Activated T-cell treated with anti-CD3 and anti-CD28 coated beads, Interleukin-2, amount 50 U/mL, for 72 hours (primary cell): ENCODE measurements at places on chromosomes 5 and 9.

GRCh38 chr9:129109952-129110739 is 447 bp downstream of the CRAT start:
- H3K27me3 ChIP-seq = no peaks in the 10 kb centered on the region
- DNase-seq = no peak
- peak overlapping the region; percentile 94 for H3K4me3 ChIP-seq
- H3K27ac ChIP-seq = no peak overlapping the region

DNA sequence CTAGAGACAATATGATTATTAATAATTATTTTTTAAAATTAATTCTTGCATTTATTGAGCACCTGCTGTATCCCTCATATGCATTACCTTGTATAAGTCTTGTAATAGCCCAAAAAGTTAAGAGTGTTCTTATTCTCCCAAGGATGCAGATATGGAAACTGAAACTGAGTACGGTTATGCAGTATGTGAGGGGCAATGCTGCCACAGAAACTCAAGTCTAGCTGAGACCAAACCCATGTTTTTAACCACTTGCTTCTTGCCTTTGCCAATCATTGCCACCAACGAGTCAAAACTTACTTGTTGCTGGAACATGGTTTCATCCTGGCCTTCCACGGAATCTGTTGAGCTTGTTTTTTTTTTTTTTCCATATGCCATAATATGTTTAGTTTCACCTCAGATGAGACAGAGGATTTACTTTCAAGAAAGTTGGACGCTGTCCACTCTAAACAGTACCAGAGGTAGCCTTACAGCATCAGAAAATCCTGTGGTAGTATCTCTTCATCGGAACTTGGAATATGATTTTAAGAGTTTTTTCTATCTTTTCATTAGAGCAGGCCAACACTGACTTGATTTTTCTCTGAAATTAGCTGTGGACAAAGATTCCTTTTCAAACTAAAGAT is 27.9 kb downstream of the DOCK8 start:
- H3K4me1 ChIP-seq = peaks cover 18% of the 10 kb centered on the region
- H3K27ac ChIP-seq = peak overlapping the region; percentile 60
- no peak overlapping the region for H3K4me3 ChIP-seq

DNA sequence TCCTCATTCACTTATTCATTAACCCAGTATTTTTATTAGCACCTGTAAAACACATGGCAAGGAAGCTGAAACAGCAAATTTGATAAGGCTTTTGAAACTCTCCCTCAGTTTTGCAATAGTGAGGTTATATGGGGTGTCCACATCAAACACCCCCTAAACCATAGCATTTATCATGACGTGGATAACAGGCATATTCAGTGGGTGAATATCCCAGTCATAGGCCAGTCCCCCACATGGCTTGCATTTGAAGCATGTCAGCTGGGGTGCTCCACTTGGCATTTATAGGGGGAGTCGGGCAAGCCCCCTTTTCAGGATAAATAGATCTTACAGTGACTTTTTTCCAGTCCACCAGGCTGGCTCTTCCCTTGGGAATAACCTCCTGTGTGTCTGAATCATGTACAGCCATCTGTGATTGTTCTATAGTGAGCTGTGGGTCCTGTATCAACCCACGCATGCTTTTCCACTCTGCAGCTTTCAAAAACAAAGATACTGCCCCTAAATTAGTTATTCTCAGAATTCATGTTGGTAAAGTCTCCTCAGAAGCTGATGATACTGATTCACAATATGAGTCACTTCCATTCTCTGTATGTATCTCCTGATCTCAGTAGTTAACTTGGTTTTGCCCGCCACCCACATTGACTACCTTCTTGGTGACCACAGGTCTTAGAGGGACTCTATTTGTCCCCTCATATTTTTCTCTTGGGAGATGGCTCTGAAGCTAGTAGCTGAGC is 84.4 kb upstream of the SPIN1 start:
- peaks cover 50% of the 10 kb centered on the region for H3K27me3 ChIP-seq
- H3K4me1 ChIP-seq = peaks cover 36% of the 10 kb centered on the region
- peak overlapping the region; percentile 17 for H3K4me3 ChIP-seq
- peak overlapping the region; percentile 27 for H3K27ac ChIP-seq
- peak; percentile 83 for DNase-seq

GRCh38 chr5:33824516-33825195 is 67.1 kb downstream of the ADAMTS12 start:
- H3K4me3 ChIP-seq = no peak overlapping the region
- H3K27me3 ChIP-seq = no peaks in the 10 kb centered on the region
- no peak overlapping the region for H3K27ac ChIP-seq
- DNase-seq = no peak
- no peaks in the 10 kb centered on the region for H3K4me1 ChIP-seq

- H3K4me3 ChIP-seq = no peak overlapping the region
- H3K27me3 ChIP-seq = no peaks in the 10 kb centered on the region
- no peaks in the 10 kb centered on the region for H3K4me1 ChIP-seq
- no peaks in the 10 kb centered on the region for H3K36me3 ChIP-seq
- no peak for DNase-seq
Measured at GRCh38 chr5:56527174-56527573, 288.2 kb upstream of the MAP3K1 start.

- no peak overlapping the region for H3K4me3 ChIP-seq
- no peaks in the 10 kb centered on the region for H3K27me3 ChIP-seq
- no peak overlapping the region for H3K27ac ChIP-seq
- H3K4me1 ChIP-seq = no peaks in the 10 kb centered on the region
Measured at GRCh38 chr5:161778796-161779195, 69.1 kb upstream of the GABRA1 start.

- DNase-seq = no peak
- no peaks in the 10 kb centered on the region for H3K4me1 ChIP-seq
- H3K4me3 ChIP-seq = no peak overlapping the region
- H3K27me3 ChIP-seq = peaks cover 9% of the 10 kb centered on the region
Measured at GRCh38 chr5:123157791-123158581, 68.9 kb downstream of the PRDM6 start.

GRCh38 chr5:141487131-141487530 is 1.8 kb upstream of the PCDHGC5 start:
- H3K27me3 ChIP-seq = peaks cover 89% of the 10 kb centered on the region
- no peak overlapping the region for H3K4me3 ChIP-seq
- H3K27ac ChIP-seq = no peak overlapping the region
- peaks cover 8% of the 10 kb centered on the region for H3K4me1 ChIP-seq
- H3K36me3 ChIP-seq = peaks cover 4% of the 10 kb centered on the region
- no peak for DNase-seq

DNA sequence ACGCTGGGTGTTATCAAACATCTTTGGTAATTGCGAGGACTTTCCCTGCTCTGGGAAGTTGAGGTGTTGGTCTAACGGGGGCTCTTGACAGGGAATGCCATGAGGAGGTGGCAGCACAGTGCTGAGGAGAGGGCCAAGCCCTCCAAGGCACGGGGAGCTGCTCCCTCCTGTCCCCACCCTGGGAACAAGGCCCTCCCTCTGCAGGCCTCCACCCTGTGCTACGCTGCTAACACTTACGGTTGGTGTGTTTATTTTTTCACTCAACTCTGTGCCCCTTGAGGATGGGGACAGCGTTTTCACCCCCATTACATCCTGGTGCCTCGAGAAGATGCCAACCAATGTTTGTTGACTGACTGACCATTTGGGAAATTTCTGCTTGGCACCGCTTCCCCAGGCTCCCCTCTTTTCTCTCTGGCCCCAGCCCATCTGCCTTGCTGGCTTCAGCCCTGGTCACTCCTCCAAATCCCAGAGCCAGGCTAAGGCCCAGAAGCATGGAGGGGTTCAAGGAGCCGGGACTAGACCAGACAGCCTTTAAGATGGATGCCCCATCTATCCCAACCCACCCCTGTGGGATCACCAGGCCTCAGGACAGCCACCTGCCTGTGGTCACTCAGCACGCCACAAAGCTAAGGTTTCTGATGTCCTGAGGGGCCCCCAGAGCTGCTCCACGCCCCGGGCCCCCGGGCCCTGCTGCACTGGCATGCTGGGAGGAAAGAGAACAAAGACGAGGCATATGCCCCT is 125.7 kb downstream of the BARX1 start:
- no peak overlapping the region for H3K4me3 ChIP-seq
- peaks cover 47% of the 10 kb centered on the region for H3K27me3 ChIP-seq
- DNase-seq = no peak

GRCh38 chr5:169609716-169610115 is 26.1 kb downstream of the SPDL1 start:
- DNase-seq = no peak
- no peak overlapping the region for H3K27ac ChIP-seq
- peaks cover 29% of the 10 kb centered on the region for H3K27me3 ChIP-seq
- H3K4me1 ChIP-seq = no peaks in the 10 kb centered on the region

DNA sequence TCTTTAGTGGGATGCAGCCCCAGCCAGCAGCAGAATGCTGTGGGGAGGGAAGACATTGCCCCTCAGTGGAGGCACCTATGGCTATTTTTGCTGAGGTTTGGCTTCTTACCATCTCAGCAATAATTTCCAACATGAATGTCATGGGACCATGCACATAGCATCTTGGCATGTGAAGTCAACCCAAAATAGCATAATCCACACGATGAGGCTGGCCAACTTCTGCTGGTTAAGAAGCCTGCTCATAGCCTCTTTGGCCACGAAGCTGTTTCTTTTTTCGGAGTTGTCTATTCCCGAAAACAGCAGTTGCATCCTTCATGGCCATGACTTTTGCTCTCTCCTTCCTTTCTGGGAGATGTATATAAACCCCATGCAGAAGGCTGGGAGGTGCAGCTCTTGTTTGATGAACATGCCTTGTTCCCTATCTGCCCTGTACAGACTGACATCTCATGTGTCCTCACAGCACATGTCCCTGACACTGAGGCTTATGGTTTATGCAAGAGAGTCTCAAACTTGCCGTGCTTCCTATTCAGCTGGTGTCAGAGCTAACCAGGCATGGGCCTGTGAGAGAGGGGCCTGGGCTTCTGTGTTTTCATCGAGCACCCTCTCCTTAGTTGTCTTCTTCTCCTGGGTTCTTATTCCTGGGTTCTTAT is 45.3 kb downstream of the SYK start:
- H3K4me3 ChIP-seq = no peak overlapping the region
- H3K27me3 ChIP-seq = no peaks in the 10 kb centered on the region
- H3K27ac ChIP-seq = no peak overlapping the region
- H3K36me3 ChIP-seq = no peaks in the 10 kb centered on the region

DNA sequence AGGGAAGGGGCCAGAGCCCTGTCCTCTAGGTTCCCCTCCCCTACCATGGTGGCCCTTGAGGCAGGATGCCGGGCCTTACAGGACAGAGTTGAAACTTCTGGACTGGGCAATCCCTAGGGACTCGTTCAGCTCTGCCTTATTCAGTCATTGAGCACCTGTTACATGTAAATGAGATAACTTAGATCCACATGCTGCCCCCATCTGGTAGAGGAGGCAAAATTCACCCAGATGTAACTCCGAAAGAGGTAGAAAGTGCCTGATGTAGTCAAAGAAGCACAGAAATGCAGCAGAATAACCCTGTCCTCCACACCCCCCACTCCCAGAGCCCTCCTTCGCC is 1.5 kb downstream of the GGTA1 start:
- peak; percentile 68 for DNase-seq
- no peak overlapping the region for H3K27ac ChIP-seq
- peaks cover 14% of the 10 kb centered on the region for H3K4me1 ChIP-seq
- H3K36me3 ChIP-seq = peaks cover 7% of the 10 kb centered on the region
- H3K27me3 ChIP-seq = peaks cover 67% of the 10 kb centered on the region

DNA sequence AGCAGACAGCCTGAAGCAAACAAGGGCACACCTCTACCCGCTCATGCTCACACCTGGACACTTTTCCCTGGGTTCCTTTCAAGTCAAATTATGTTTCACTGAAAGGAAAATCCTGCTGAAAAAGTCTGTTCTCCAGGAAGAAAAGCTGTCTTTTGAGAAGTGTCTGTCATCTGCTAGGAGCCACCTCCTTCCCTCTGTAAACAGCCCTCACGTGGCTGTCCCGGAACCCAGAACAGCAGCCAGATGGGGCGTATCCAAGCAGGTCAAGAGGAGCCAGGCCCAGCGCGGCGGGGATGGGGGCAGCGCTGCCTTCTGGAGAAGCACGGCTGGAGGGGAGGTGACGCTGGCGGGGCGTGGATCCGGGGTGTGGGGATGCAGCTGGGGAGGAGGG is at the start of gene PNPLA7:
PNPLA7 (minus strand) TSS at position 172 of the 391 bp plus-strand sequence. CDS start 205 bp downstream, outside the sequence.
- peak within 1 kb of the TSS; percentile 91 for H3K4me3 ChIP-seq
- H3K27me3 ChIP-seq = no peaks in the 10 kb centered on the region
- H3K27ac ChIP-seq = peak within 1 kb of the TSS; percentile 63
- DNase-seq = peak; percentile 53

DNA sequence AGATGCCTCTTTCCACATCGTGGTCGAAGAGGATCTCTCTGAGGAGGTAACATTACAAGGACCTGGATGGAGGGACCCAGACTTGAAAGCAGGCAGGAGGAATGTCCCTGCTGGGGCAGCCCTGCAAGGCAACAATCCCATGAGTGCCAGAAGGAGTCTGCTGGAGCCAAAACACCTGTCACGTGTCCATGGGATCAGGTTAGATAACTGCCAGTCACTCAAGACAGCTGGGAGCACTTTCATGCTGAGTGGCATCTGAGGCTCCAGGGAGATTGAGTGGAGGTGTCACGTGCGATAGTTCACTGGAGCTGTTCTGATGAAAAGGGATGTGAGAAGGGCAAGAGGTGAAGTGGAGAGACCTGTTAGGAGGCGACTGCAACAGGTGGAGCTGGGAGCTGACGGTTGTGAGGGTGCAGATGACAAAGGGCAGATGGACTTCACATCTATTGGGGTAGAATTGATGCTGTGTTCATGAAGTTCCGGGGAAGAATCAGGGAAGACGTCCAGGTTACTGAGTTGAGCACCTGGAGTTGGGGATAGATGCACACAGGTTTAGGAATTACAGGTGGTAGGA is 68.4 kb downstream of the ICE1 start:
- peaks cover 19% of the 10 kb centered on the region for H3K4me1 ChIP-seq
- H3K27me3 ChIP-seq = peaks cover 2% of the 10 kb centered on the region
- DNase-seq = no peak
- no peak overlapping the region for H3K4me3 ChIP-seq

DNA sequence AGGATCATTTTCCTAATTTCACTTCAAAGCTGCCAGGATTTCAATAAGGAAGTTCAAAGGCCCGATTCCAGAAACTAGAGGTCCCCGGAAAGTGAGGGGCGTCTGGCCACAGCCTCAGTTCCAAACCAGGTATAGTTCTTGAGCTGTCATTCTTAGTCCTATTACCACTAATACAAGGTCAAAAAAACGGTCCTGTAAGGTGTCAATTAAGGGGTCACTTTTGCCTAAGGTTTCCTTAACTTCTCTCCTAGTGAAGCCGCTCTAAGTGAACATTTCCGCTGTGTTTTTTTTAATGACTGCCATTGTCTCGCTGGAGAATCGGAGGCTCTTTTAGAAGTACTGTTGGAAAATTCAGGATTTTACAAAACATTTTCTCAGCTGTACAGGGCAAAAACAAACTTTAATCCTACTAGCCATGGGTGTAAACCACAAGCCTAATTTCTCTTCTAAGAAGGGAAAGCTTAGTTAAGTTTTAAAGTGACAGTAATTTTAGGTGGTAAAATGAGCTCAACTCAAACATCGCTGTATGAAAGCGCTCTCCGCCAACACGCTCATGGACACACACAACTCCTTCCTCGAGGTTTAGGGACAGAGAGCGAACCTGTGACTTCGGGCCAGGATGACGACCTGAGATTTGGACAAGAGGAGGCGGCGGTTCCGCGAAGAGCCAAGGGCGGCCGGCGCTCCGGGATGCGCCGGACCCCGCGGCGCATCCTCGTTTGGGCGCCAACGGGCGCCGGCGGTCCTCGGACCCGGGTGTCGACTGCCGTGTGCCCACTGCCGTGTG is 76.7 kb upstream of the IFNE start:
- peaks cover 26% of the 10 kb centered on the region for H3K27me3 ChIP-seq
- H3K4me3 ChIP-seq = peak overlapping the region; percentile 94
- H3K27ac ChIP-seq = peak overlapping the region; percentile 1
- H3K4me1 ChIP-seq = peaks cover 28% of the 10 kb centered on the region
- DNase-seq = no peak
- no peaks in the 10 kb centered on the region for H3K36me3 ChIP-seq

GRCh38 chr9:5559659-5560058 is 49.3 kb downstream of the PDCD1LG2 start:
- no peaks in the 10 kb centered on the region for H3K27me3 ChIP-seq
- H3K36me3 ChIP-seq = peaks cover 7% of the 10 kb centered on the region
- peaks cover 44% of the 10 kb centered on the region for H3K4me1 ChIP-seq
